ENCODE measurements at places on chromosomes 5 and 9.

GRCh38 chr5:140251527-140251973 lies 51.4 kb downstream of the PFDN1 start:
- DNase-seq, result peak; percentile 98

DNA sequence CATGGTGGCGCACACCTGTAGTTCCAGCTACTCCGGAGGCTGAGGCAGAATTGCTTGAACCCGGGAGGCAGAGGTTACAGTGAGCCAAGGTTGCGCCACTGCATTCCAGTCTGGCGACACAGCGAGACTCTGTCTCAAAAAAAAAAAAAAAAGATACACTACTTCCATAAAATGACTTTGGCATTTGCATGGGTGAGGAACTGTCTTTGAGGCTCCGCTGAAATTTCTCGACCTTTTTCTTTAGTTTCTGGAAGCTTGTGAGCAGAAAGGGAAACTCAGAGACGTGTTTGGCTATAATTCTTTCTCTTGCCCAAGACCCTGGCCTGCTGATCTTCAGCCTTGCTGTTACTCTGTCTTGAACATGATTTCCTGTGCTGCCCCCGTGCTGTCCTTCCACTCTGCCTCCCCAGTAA lies 37.3 kb downstream of the SPIN1 start:
- DNase-seq, result peak; percentile 65

DNA sequence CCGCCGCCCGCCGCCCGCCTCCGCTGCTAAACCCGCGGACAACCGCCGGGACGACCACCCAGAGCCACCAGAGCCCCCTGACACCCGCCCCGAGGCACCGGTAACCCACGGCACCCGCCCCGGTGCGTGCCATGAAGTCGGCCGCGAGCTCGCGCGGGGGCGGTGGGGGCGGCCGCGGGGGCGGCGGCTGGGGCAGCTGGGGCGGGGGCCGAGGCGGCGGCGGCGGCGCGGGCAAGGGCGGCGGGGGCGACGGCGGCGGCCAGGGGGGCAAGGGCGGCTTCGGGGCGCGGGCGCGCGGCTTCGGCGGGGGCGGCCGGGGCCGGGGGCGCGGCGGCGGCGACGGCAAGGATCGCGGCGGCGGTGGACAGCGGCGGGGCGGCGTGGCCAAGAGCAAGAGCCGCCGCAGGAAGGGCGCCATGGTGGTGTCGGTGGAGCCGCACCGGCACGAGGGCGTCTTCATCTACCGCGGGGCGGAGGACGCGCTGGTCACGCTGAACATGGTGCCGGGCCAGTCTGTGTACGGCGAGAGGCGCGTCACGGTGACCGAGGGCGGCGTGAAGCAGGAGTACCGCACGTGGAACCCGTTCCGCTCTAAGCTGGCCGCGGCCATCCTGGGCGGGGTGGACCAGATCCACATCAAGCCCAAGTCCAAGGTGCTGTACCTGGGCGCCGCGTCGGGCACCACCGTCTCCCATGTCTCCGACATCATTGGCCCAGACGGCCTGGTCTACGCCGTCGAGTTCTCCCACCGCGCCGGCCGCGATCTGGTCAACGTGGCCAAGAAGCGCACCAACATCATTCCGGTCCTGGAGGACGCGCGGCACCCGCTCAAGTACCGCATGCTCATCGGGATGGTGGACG lies 499 bp downstream of the FBLL1 start:
- DNase-seq, result no peak

- peak; percentile 18 for DNase-seq
Observed at GRCh38 chr5:135476615-135477581, 24.7 kb upstream of the TIFAB start.

GRCh38 chr5:3429962-3430361 lies 165.7 kb upstream of the IRX1 start:
- no peak for DNase-seq

DNA sequence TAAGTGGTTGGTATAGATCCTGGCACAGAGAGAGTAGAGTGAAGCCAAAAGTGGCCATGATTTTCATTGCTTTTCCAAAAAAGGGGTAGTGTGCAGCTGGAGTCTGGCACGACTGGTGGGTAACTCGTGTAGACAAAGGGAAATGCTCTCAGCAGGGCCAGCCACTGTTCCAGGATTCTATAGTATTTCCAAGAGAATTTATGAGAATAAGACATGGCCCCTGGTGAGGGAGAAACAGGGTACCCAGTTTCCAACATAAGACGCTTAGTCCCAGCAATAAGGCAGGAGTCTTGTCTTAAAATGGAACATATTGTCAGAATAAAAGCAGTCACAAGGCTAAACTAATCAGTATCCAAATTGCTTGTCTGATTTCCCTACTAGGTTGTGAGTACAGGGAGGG lies 52.1 kb downstream of the NMUR2 start:
- no peak for DNase-seq

DNA sequence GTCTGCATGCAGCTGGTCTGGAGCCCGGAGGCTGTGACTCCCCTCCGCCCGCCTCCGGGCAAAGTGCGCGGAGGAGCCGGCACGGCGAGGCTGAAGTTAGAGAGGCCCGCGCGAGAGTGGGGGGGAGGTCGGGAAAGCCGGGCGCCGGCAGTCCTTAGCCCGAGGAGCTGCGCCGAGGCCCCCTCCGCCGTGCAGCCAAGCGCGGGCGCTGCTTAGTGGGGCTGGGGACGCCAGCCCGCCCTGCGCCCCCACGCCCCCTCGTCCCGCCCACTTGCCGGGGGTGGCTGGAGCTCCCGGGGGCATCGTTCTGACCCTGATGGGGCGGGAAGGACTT lies 403 bp downstream of the NINJ1 start:
- peak; percentile 83 for DNase-seq

Measured in islet precursor cell (in vitro differentiated cells).